ENCODE measurements at places on chromosomes 12 and 14.

DNA sequence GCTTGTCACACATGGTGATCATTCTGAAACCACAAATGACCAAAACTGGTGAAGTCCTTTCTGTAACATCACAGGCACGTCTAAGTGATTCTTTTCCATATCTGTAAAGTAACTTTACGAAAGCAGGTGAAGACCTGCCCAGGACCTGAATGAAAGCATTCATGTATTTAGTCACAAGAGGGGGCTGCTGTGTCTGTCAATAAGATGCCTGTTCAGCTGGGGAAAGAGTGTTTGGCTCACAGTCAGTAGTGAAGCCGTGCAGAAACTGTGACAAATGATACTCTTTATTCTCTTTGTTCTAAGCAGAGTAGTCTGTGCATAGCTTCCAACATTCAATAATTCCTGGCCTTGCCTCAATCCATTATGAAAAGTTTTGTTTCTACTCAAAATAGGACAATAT lies 373.5 kb upstream of the OR4E1 start:
- DNase-seq: no peak

GRCh38 chr14:89411976-89412375 lies 5.1 kb downstream of the FOXN3 start:
- DNase-seq: no peak

DNA sequence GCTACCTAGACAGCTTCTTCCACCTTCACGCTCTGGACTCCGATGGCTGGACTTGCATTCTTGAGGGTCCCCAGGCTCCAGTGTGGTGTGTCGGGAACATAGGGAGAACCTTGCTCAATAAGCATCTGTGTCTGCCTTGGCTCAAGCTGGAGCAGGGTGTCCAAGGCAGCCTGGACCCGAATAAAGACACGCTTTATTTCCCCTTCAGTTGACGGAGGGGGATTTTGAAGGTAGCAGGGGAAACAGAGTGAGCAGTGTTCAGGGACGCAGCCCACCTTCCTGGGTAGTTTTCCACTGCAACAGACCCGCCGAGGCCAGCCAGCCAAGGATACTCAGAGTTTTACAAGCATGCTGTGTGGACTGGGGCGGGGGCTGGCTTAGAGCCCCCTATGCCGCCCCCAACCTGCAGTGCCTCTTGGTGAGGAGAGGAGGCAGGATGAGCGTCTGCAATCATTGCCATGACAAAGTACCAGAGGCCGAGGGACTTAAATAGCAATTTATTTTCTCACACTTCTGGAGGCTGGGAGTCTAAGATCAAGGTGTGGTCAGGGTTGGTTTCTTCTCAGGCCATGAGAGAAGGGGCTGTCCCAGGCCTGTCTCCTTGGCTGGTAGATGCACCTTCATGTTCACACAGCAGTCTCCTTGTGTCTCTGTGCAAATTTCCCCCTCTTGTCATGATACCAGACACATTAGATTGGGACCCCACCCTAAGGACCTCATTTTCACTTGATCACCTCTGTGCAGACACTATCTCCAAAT lies 201.2 kb downstream of the CHST11 start:
- no peak for DNase-seq

- DNase-seq: no peak
Measured at GRCh38 chr12:14681625-14682024, 14.8 kb downstream of the GUCY2C start.

- DNase-seq: no peak
Measured at GRCh38 chr14:67251573-67252226, 10.5 kb downstream of the PALS1 start.

All from activated T-cell treated with anti-CD3 and anti-CD28 coated beads for 1 hour (primary cell).